H1 (cell line): ENCODE measurements at places on chromosomes 12 and 14. TPM values are rescaled to one million over a fixed set of nuclear protein-coding genes. Genes with fewer than 3 reads are reported as not detected.

CCDC63 gene
- total RNA-seq: 0.55 and 0.93 TPM in 2 replicates

FGD6 gene
- 22.4 and 24.3 TPM in 2 replicates for total RNA-seq

BAZ2A gene
- total RNA-seq: 110 TPM in 2 replicates

DNA sequence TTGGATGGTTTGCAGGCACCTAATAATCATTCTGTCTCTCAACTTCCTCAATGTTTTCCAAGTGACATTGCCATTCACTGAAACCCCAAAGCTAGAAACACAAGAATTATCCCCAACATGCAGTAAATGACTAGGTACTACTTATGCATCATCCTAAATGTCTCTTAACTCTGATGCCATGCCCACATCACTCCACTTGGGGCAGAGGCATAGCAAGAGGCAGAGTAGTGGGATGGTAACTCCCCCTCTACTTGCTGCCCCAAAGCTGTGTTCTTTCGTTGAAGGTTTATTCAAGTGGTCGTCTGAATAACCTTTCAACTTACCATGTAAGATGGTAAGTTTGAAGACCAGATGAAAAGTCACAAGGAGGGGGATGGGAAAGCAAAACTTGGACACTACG, 77.9 kb upstream of the SOX5 start:
- DNase-seq: no peak

GRCh38 chr12:47413806-47414205, 292.0 kb downstream of the RPAP3 start:
- DNase-seq: no peak

DNA sequence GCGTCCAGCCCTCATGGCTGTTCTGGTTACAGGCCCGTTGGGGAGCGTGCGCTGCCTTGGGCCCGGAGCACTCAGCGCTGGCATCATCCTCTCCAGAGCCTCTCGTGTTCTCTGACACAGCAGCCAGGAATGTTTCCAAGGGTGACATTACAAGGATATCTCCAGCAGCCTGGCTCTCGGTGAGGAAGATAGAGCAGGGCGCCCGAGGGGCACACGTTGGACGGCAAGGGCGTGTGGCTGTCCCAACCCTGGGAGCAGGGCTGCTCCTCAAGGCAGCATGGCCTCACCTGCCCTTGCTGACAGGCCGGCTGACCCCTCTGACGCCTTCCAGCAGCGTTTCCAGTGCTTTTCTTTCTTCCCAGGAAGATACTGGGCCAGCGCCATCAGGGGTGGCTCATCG, 14.4 kb downstream of the LRCOL1 start:
- DNase-seq: no peak

DNA sequence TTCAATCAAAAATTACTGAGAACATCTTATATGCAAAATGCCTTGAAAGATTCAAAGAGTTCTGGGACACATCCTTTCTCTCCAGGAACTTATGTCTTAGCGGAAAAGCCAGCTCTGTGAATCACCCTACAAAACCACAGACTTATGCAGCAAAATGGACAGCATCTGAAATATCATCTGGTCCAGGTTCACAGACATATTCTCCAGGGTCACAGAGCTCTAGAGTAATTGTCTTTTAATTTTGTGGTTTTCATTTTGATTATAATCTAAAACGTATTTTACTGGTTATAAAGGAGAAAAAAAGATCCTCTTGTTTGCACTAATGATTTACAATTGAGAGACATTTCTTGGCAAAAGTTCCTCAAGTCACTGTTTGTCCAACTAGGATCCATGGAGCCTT, 246.2 kb downstream of the MSRB3 start:
- no peak for DNase-seq

DNA sequence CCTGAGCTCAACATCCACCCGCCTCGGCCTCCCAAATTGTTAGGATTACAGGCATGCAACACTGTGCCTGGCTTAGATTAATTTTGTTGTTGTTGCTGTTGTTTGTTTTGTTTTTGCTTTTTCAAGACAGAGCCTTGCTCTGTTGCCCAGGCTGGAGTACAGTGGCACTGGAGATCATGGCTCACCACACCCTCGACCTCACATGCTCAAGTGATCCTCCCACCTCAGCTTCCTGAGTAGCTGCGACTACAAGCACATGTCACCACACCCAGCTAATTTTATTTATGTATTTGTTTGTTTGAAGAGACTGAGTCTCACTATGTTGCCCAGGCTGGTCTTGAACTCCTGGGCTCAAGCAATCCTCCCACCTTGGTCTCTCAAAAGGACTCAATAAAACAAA, 26.7 kb downstream of the CRY1 start:
- no peak for DNase-seq

GRCh38 chr14:63598807-63599206, 42.9 kb downstream of the WDR89 start:
- no peak for DNase-seq
